Suppressor macrophage treated with lipopolysaccharide for 1 hour (primary cell): ENCODE measurements at places on chromosomes 3 and 15.
A peak's percentile ranks its signal among the peaks of the same experiment; 100 is the strongest.

GRCh38 chr3:48597408-48597800 is 2.3 kb upstream of the COL7A1 start:
- DNase-seq: no peak

- DNase-seq: no peak
Measured at GRCh38 chr3:10253731-10254130, 5.5 kb downstream of the TATDN2 start.

GRCh38 chr15:72199721-72200212 is 2.2 kb upstream of the GRAMD2A start:
- peak; percentile 76 for DNase-seq

GRCh38 chr3:178583963-178584575 is 47.8 kb downstream of the KCNMB2 start:
- DNase-seq: no peak

- no peak for DNase-seq
Measured at GRCh38 chr3:41106691-41107090, 92.6 kb upstream of the CTNNB1 start.

GRCh38 chr3:124282751-124283651 is 291.1 kb upstream of the ROPN1 start:
- no peak for DNase-seq
